ENCODE measurements at places on chromosomes 16 and 17.

DNA sequence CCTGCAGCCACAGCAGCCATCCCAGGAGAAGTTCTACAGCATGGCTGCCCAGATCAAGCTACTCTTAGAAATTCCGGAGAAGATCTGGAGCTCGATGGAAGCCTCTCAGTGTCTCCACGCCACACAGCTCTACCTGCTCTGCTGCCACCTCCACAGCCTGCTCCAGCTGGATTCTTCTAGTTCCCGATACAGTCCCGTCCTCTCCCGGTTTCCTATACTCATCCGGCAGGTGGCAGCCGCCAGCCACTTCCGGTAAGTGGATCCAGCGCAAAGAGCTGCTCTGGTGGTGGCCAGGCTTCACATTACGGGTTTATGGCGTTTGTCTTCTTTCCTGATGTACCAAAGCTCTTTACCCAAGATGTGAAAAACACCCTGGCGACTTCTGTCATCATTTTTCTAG, 3.6 kb downstream of the COG1 start:
- DNase-seq = peak; percentile 37

DNA sequence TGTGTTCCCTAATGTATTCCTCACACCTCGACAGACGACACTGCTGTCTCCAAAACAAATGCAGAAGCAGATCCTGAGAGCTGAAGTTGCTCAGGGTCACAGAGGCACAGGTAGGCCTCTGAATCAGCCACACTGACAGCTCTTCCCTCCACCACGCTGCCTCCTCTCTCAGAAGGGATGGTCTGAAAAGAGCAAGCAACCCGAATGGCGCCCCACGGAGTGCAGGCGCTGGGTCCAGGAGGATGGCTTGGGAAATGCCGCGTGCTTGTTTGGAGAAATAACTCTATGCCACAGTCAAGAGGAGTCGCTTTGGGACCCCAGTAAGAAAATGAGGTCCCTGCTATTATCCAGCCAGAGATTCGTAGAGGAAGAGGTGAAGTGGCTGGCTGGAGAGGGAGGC, 15.9 kb downstream of the CYB561 start:
- no peak for DNase-seq

DNA sequence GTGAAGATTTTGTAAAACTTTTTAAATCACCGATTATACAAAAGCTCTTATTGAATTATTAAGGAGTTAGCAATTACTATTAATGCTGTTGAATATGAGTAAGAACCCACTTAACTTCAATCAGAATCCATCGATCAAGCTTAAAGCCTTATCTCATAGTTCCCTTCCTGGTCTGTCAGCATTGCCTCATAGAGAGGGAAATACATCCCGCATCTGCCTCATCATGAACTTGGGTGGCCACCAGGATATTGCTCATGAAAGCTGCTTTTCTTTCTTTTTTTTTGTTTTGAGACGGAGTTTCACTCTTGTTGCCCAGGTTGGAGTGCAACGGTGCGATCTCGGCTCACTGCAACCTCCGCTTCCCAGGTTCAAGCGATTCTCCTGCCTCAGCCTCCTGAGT, 66.7 kb downstream of the PIGL start:
- peak; percentile 42 for DNase-seq

DNA sequence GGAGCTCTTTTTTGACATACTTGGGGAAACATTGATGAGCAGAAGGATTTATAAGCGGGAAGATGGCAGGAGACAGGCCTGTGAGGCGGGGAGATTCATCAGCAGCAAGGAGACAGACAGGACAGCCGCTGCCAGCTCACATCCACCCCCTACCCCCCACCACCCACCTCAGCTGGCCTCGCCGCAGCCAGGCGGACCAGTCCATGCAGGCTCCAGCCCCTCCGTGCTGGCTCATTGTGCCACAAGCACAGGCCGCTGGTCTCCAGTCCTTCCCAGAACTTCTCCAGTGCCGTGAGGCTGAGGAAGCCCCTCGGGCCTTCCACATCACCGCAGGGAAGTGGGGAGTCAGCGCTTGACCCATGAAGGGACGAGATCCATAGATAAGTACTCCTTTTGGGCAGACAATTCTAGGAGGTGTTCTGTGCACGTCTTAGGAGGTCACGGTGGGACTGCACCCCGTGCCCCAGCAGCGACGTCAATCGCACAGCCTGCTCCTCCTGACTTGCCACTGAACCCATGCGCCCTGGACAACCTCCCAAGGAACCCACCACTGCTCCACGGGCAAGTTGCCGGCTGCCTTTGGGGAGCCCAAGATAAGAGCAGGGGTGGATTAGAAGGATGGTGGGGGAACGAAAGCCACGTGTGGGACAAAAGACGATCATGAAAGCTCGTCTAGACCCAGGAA, 323.6 kb downstream of the C16orf95 start:
- DNase-seq = no peak

GRCh38 chr17:19769946-19770652, 22.0 kb upstream of the ALDH3A1 start:
- peak; percentile 81 for DNase-seq

DNA sequence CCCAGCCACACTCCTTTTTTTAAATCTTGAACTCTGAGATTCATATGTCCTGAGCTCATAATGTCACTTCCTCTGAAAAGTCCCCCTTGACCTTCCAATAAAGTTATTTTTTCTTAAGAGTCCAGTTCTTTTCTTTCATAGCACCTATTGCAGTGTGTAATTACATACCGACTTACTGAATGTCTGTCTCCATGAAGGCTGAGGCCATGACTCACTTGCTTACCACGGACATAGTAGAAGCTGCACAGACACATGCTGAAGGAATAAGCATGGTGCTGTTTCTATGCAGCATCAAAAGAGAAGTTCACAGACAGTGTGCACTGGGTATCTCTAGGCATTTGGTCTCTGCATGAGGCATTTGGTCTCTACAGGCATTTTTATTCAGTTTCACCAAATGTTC, 77.2 kb downstream of the C17orf67 start:
- DNase-seq = peak; percentile 96

DNA sequence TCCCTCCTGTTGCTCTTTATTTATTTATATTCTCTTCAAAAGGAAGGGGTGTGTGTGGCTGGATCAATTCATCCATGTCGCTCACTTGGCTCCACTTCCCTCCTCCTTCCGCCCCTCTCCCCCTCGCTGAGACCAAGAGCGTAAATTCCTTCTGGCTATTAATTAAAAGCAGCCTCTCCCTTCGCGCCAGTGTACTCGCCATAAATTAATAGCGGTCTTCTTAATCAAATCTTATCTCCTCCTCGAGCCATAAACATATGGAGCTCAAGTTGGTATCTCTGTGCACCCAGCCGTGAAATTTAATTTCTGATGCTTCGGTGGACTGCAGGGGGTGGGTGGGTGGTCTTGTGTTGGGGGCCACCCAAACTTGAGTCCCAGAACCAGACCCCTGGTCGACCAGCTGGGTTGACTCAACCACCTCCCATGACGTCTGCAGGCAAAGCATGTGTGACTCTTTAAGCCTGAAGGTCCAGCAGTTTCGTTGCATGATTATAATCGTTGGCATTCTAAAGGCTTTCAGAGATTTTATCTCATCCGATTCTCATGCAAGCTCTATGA, 57.9 kb downstream of the SDK2 start:
- DNase-seq = peak; percentile 12

GRCh38 chr16:62831235-62831850, 795.1 kb upstream of the CDH8 start:
- DNase-seq = no peak

DNA sequence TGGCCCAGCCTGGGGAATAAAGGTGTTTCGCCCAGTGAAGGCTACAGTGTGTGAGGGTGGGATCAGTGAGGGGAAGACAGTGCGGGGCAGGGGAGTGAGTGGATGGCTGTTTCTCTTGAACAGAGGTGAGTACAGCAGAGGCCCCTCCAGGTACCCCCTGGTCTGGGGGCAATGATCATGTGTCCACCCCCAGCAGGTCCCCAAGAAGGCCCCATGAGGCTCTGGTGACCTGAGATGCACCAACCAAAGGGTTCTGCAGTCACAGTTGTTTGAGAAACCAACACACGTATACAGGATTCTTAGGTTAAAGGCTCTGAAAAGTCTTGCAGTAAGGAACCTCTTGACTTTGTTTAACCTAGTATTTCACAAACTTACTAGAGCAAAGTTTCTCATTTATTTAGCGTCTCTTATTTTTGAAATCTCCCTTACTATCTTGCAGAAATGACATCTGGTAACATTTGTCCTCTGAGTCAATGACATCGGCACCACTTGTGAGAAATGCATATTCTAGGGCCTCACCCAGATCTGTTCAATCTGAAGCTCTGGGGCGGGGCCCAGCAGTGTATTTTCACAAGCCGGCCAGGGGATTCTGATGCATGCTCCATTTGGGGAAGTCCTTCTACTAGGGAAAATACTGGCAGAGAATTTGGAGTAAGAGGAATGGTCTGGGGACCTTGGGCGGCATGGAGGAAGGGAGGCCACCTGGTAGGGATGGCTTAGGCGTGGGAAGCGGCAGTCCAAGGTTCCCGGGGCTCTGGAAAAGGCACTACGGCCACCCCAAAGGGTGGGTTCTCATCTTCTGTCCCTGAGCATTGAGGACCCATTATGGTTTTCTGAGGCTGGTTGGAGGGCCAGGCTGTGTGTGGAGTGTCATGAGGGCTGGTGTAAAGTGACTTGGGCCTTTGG, 217.3 kb downstream of the NTN1 start:
- DNase-seq = no peak

- DNase-seq = no peak
Observed at GRCh38 chr17:66829883-66830282, 5.0 kb upstream of the CACNG5 start.

DNA sequence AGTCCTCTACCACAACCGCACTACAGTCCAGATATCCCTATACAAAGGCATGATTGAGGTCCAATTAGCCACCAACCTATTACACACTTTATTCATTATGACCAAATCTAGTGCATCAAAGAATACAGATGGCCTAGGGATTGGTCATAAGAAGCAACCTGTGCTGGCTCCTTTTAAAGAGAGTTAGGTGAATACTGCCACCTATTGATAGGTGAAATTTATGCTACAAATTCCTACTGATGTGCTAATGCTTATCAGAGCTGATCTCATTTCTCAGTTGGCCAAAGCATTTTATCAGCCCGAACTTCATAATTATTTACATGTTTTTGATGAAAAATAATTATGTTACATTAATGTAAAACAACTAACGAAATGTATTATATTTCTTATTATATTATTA, 166.3 kb downstream of the ANKFN1 start:
- DNase-seq = peak; percentile 70

DNA sequence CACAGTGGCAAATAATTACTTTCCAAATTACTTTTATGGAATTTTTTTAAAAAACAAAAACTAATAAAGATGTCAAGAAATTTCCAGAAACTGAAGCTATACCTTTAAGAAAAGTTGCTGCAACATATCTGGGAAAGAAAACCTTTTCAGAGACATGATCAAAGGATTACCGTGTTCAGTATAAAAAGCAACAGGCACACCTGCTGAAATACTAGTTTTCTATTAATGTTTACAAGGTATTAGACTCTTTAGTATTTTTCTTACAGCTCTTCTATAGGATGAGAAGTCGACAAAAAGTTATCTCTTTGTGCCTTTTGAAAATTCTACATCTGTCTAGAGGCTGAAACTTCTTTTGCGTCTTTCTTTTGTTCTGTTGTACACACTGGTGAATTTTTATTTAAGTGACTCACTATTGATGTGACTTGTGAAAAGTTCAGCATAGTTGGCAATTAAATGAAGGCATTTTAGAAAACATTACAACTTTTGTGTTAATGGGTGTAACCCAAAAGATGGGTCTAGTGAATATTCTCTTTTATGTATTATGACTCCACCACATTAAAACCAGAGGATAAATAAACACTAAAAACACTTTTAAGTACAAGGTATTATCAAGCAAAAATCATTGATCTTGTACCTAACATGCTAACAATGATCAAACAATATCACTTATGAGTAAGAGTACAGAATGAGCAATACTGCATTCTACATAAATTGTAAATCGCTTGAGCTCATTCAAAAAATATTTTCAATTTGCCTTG, 23.8 kb downstream of the NACA2 start:
- DNase-seq = no peak

- no peak for DNase-seq
Observed at GRCh38 chr16:84609563-84610177, 8.2 kb downstream of the COTL1 start.

DNA sequence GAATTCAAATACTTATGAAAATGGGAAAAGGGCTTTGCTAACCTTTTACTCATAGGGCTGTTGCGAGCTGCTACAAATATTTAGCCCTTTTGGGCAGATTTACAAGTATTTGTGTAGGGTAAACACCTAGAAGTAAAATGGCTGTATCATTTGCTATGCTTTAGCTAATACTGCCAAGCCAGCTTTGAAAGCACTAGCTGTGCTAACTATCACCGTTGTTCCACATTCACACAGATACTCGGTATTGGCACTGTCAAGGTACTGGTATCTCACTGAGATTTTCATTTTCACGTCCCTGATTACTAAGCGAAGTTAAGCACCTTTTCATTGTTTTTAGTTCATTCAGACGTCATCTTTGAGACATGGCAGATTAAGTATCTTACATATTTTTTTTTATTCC, 84.8 kb downstream of the GLG1 start:
- DNase-seq = peak; percentile 3

DNA sequence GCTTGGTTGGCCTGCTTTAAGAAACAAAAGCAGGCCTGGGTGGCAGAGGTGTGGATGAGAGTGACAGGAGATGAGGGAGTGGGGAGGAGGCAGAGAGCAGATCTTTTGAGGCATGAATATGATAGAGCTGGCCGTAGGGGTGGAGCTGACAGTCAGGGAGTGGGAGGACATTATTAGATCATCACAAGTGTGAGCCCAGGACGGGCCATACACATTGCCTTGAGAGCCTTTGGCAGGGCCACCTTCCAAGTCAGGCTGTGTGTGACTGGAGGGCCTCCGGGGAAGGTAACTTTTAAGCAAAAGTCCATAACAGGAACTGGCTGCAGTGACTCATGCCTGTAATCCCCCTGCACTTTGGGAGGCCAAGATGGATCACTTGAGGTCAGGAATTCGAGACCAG, 26.3 kb downstream of the GINS3 start:
- DNase-seq = no peak

DNA sequence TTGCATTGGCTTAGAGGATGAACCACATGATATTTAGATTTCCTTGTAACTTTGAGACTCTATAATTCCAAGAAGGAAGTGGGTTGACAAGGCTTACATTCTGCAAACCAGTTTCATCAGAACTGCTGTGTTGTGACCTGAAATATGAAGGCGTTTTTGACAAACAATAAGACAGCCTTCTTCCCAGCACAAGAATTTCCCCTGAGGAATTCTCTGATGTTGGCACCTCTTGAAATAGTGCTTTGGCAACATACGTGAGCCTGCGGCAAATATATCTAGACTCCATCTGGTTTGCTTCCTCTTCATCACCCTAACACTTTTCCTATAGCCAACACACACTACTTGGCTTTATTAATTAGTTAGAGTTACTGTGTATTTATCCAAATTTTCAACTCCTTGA, 585.5 kb upstream of the SOX9 start:
- DNase-seq = peak; percentile 33
